ENCODE measurements at places on chromosomes 5 and 9. TPM values are rescaled to one million over a fixed set of nuclear protein-coding genes. Genes with fewer than 3 reads are reported as not detected.

ARHGEF37 gene
- not detected for total RNA-seq

AQP3 gene
- total RNA-seq = 114 TPM

TEX48 gene
- total RNA-seq = not detected

INSL6 gene
- total RNA-seq = not detected

MARCOL gene
- not detected for total RNA-seq

KLF4 gene
- total RNA-seq = 20.1 TPM

LCN15 gene
- total RNA-seq = not detected

CCDC152 gene
- 5.5 TPM for total RNA-seq

- H3K36me3 ChIP-seq = no peaks in the 10 kb centered on the region
- no peaks in the 10 kb centered on the region for H3K4me1 ChIP-seq
- no peak overlapping the region for H3K4me3 ChIP-seq
- no peak overlapping the region for H3K27ac ChIP-seq
- DNase-seq = peak; percentile 30
Measured at GRCh38 chr5:159444441-159445082, 114.3 kb upstream of the IL12B start.

DNA sequence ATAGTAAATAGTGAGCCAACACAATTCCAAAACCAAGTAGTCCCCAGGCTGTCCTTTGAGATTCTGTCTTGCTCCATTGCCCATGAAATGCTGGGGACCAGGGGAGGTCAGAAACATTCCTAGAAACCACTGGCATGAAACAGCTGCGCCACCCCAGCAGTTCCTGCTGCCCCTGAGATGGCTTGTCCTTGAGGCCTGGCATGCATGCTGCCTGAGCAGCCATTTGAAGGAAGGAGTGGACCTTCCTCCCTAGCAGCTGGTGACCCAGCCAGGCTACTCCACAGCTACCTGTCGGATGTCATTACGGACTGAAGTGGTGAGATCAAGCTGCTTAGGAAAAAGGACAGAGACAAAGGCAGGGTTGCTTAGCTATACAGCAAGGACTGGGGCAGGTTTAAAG lies 260.6 kb downstream of the DENND1A start:
- no peaks in the 10 kb centered on the region for H3K4me1 ChIP-seq
- peaks cover 6% of the 10 kb centered on the region for H3K36me3 ChIP-seq
- no peak for DNase-seq
- no peak overlapping the region for H3K27ac ChIP-seq

DNA sequence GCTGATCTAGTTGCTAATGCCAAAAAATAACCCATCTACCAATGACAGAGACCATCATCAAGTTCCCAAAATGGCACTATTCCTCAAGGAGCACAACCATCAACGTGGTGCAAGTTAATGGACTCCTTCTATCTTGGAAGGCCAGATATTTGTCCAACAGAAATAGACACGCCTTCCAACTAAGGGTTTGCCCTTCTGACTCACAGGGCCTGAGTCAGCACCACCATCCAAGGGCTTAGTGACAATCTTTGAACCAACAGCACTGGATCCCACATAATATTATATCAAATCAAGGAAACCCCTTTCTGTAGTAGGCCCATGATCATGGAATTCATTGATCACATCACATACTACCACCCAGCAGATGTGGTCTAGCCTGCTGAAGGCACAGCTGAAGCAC lies 84.3 kb downstream of the MED27 start:
- H3K27ac ChIP-seq = no peak overlapping the region
- H3K36me3 ChIP-seq = no peaks in the 10 kb centered on the region
- no peaks in the 10 kb centered on the region for H3K27me3 ChIP-seq
- H3K4me3 ChIP-seq = no peak overlapping the region
- no peaks in the 10 kb centered on the region for H3K4me1 ChIP-seq

DNA sequence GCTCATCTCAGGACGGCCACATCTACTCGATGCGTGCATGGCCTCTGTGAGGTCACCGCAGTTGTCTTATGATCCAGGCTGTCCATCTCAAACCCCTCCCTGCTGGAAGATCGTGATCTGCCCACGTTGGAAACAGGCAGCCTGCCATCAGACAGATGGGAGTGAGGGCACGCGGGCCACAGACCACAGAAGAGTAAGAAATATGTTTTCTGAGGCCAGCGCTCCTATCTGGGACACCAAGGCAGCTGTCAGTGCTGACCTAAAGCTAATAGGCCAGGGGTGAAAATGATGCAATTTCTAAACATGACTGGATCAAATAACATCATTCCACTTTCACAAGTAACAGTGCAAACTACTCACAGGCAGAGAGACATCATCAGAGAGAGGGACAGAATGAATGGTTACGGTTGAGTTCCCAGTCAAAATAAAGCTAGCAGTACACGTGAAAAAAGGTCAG lies 57.1 kb upstream of the CER1 start:
- H3K27ac ChIP-seq = no peak overlapping the region
- no peaks in the 10 kb centered on the region for H3K27me3 ChIP-seq
- no peak overlapping the region for H3K4me3 ChIP-seq

- H3K4me3 ChIP-seq = no peak overlapping the region
- H3K27ac ChIP-seq = no peak overlapping the region
- no peaks in the 10 kb centered on the region for H3K4me1 ChIP-seq
- H3K36me3 ChIP-seq = no peaks in the 10 kb centered on the region
Measured at GRCh38 chr9:134366223-134367031, 40.2 kb downstream of the RXRA start.

GRCh38 chr9:105958587-105958986 lies 264.2 kb downstream of the TMEM38B start:
- H3K27me3 ChIP-seq = no peaks in the 10 kb centered on the region
- no peak overlapping the region for H3K4me3 ChIP-seq
- H3K27ac ChIP-seq = no peak overlapping the region
- no peaks in the 10 kb centered on the region for H3K4me1 ChIP-seq
- H3K36me3 ChIP-seq = no peaks in the 10 kb centered on the region
- no peak for DNase-seq

- DNase-seq = no peak
- H3K27me3 ChIP-seq = no peaks in the 10 kb centered on the region
- H3K27ac ChIP-seq = no peak overlapping the region
- H3K36me3 ChIP-seq = no peaks in the 10 kb centered on the region
- H3K4me1 ChIP-seq = peaks cover 21% of the 10 kb centered on the region
- H3K4me3 ChIP-seq = no peak overlapping the region
Measured at GRCh38 chr5:180069589-180070247, 1.8 kb downstream of the RNF130 start.

GRCh38 chr5:149333711-149334443 lies 11.4 kb upstream of the GRPEL2 start:
- DNase-seq = no peak
- no peaks in the 10 kb centered on the region for H3K36me3 ChIP-seq
- H3K4me3 ChIP-seq = no peak overlapping the region
- no peaks in the 10 kb centered on the region for H3K4me1 ChIP-seq

DNA sequence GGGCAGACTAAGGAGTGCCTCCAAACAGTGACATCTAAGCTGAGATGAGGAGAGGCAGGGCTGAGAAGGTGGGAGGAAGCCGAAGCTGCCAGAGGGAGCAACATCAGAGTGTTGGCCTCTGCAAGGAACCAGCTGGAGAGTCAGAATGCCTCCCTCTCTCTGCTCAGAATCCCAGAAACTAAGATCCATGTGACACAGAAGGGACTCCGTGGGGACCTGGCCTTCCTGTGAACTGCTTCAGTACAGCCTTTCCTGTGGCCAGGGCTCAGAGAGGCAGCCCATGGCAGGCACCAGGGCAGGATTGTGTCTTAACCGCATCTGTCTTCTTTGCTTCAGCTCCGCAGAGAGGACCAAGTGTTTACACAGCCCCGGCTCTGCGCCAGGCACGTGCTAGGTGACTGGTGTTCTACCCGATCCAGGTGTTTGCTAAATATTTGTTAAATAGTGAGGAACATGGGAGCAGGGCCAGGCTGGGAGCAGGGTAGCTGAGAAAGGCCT lies 33.5 kb downstream of the KCNMB1 start:
- H3K4me3 ChIP-seq = no peak overlapping the region
- H3K27me3 ChIP-seq = no peaks in the 10 kb centered on the region
- no peaks in the 10 kb centered on the region for H3K36me3 ChIP-seq

DNA sequence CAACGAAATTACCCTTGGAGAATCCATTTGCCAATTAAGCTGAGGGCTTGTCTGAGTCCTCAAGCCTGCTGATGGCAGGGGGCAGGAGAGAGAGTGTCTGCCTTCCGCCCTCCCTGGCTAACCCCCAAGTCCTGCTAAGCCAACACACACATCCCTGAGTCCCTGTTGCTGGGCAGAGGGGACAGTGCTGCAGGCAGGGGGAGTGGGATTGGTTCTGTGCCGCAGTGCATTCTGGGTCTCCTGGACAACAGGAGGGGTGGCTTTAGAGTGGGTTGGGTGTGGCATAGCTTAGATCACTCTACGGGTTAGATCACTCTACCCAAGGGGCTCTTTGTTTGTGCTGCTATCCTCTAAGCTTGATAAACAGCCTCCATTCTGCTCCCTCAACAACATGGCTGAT lies 427.7 kb downstream of the CDK5RAP2 start:
- DNase-seq = no peak
- H3K27me3 ChIP-seq = no peaks in the 10 kb centered on the region
- H3K27ac ChIP-seq = no peak overlapping the region
- no peaks in the 10 kb centered on the region for H3K36me3 ChIP-seq

GRCh38 chr5:137639645-137640044 lies 96.2 kb downstream of the KLHL3 start:
- no peaks in the 10 kb centered on the region for H3K36me3 ChIP-seq
- no peaks in the 10 kb centered on the region for H3K27me3 ChIP-seq
- no peak overlapping the region for H3K27ac ChIP-seq
- no peaks in the 10 kb centered on the region for H3K4me1 ChIP-seq
- DNase-seq = no peak
- no peak overlapping the region for H3K4me3 ChIP-seq

GRCh38 chr9:131813116-131813515 lies 73.2 kb upstream of the RAPGEF1 start:
- H3K27ac ChIP-seq = no peak overlapping the region
- no peak for DNase-seq
- H3K36me3 ChIP-seq = no peaks in the 10 kb centered on the region
- no peaks in the 10 kb centered on the region for H3K4me1 ChIP-seq
- no peaks in the 10 kb centered on the region for H3K27me3 ChIP-seq
- no peak overlapping the region for H3K4me3 ChIP-seq

GRCh38 chr9:72704688-72705375 lies 183.4 kb downstream of the TMC1 start:
- no peaks in the 10 kb centered on the region for H3K27me3 ChIP-seq
- H3K27ac ChIP-seq = no peak overlapping the region
- no peak for DNase-seq
- no peaks in the 10 kb centered on the region for H3K36me3 ChIP-seq
- H3K4me1 ChIP-seq = no peaks in the 10 kb centered on the region

GRCh38 chr9:82216435-82216834 lies 227.9 kb downstream of the SPATA31D1 start:
- H3K4me1 ChIP-seq = no peaks in the 10 kb centered on the region
- no peaks in the 10 kb centered on the region for H3K27me3 ChIP-seq
- no peak for DNase-seq
- H3K27ac ChIP-seq = no peak overlapping the region
- H3K36me3 ChIP-seq = no peaks in the 10 kb centered on the region

GRCh38 chr9:123894822-123895221 lies 35.1 kb downstream of the DENND1A start:
- H3K4me1 ChIP-seq = no peaks in the 10 kb centered on the region
- no peak overlapping the region for H3K27ac ChIP-seq
- no peak for DNase-seq
- no peaks in the 10 kb centered on the region for H3K36me3 ChIP-seq

- DNase-seq = no peak
- H3K27ac ChIP-seq = no peak overlapping the region
- H3K27me3 ChIP-seq = no peaks in the 10 kb centered on the region
- H3K4me1 ChIP-seq = no peaks in the 10 kb centered on the region
Measured at GRCh38 chr5:267716-268115, 3.7 kb upstream of the PDCD6 start.

- H3K27ac ChIP-seq = no peak overlapping the region
- no peaks in the 10 kb centered on the region for H3K4me1 ChIP-seq
- H3K27me3 ChIP-seq = no peaks in the 10 kb centered on the region
- no peak overlapping the region for H3K4me3 ChIP-seq
- H3K36me3 ChIP-seq = no peaks in the 10 kb centered on the region
- DNase-seq = no peak
Measured at GRCh38 chr9:125767349-125767748, 20.2 kb downstream of the PBX3 start.

- no peak for DNase-seq
- no peak overlapping the region for H3K4me3 ChIP-seq
- H3K27me3 ChIP-seq = no peaks in the 10 kb centered on the region
- H3K4me1 ChIP-seq = no peaks in the 10 kb centered on the region
- no peak overlapping the region for H3K27ac ChIP-seq
- no peaks in the 10 kb centered on the region for H3K36me3 ChIP-seq
Measured at GRCh38 chr5:130168211-130168610, 263.9 kb downstream of the CHSY3 start.

- H3K36me3 ChIP-seq = no peaks in the 10 kb centered on the region
- H3K4me1 ChIP-seq = peaks cover 3% of the 10 kb centered on the region
- no peak overlapping the region for H3K27ac ChIP-seq
- no peak overlapping the region for H3K4me3 ChIP-seq
Measured at GRCh38 chr9:115006660-115007059, 76.3 kb upstream of the TNFSF8 start.

Measured in naive thymus-derived CD4-positive, alpha-beta T cell (primary cell).